Muscle of back (tissue), 13 donors: ENCODE measurements at places on chromosomes 13 and 19. TPM values are rescaled to one million over a fixed set of nuclear protein-coding genes. Genes with fewer than 3 reads are reported as not detected.

The APOC4 gene
- polyA plus RNA-seq: not detected

The COL4A2 gene
- 403 TPM for polyA plus RNA-seq

The CEACAM4 gene
- not detected for polyA plus RNA-seq

The MTUS2 gene
- polyA plus RNA-seq: 27.6 TPM

The CGB3 gene
- polyA plus RNA-seq: not detected

The POSTN gene
- 4,275 TPM for polyA plus RNA-seq

The KLK3 gene
- polyA plus RNA-seq: not detected

The ADGRE1 gene
- 0.22 TPM for polyA plus RNA-seq

The LIG1 gene
- polyA plus RNA-seq: 24.4 TPM

The DNAJC15 gene
- polyA plus RNA-seq: 20.4 TPM

The WASF3 gene
- 11.8 TPM for polyA plus RNA-seq

The SIGLEC14 gene
- 1.3 TPM for polyA plus RNA-seq

The POLD1 gene
- 18.9 TPM for polyA plus RNA-seq

The NXNL1 gene
- polyA plus RNA-seq: not detected

The GPC6 gene
- 14.7 TPM for polyA plus RNA-seq

The MISP gene
- polyA plus RNA-seq: 0.17 TPM

The GJB2 gene
- 4.2 TPM for polyA plus RNA-seq

The ZNF320 gene
- polyA plus RNA-seq: 11.5 TPM

The OR4F17 gene
- polyA plus RNA-seq: not detected

The KLK10 gene
- not detected for polyA plus RNA-seq

The SLC25A41 gene
- polyA plus RNA-seq: 0.31 TPM

The SPACA4 gene
- not detected for polyA plus RNA-seq

The ZNF432 gene
- 9.1 TPM for polyA plus RNA-seq

The OR7A5 gene
- not detected for polyA plus RNA-seq

The MIA gene
- polyA plus RNA-seq: 3.1 TPM

The OR7D2 gene
- polyA plus RNA-seq: 0.11 TPM

The ZNF865 gene
- 5.0 TPM for polyA plus RNA-seq

The CDC42EP5 gene
- polyA plus RNA-seq: 32.7 TPM

The CEACAM8 gene
- not detected for polyA plus RNA-seq

The ATXN8OS gene
- 0.29 TPM for polyA plus RNA-seq

The RAB4B gene
- polyA plus RNA-seq: 8.2 TPM

The RHPN2 gene
- polyA plus RNA-seq: 1.2 TPM

The ZNF224 gene
- polyA plus RNA-seq: 22.3 TPM

The RFPL4A gene
- 0.34 TPM for polyA plus RNA-seq

The SCEL gene
- polyA plus RNA-seq: 8.0 TPM

The ZNF98 gene
- polyA plus RNA-seq: 1.3 TPM

The ZNF285 gene
- polyA plus RNA-seq: 3.1 TPM

The URAD gene
- not detected for polyA plus RNA-seq

The IFNL1 gene
- not detected for polyA plus RNA-seq

The ZNF708 gene
- polyA plus RNA-seq: 9.7 TPM

The CCNA1 gene
- polyA plus RNA-seq: 1.0 TPM

The MEDAG gene
- 8.0 TPM for polyA plus RNA-seq

The CADM4 gene
- polyA plus RNA-seq: 10.9 TPM

The SLC7A1 gene
- polyA plus RNA-seq: 9.6 TPM

The C3 gene
- polyA plus RNA-seq: 8.7 TPM

The SULT2A1 gene
- polyA plus RNA-seq: not detected

The TNFRSF19 gene
- 41.5 TPM for polyA plus RNA-seq

The BRME1 gene
- polyA plus RNA-seq: 3.6 TPM

The ZNF99 gene
- 0.20 TPM for polyA plus RNA-seq

The SLC25A30 gene
- polyA plus RNA-seq: 19.6 TPM
